ENCODE measurements at places on chromosomes 5 and 9. TPM values are rescaled to one million over a fixed set of nuclear protein-coding genes. Genes with fewer than 3 reads are reported as not detected.
A peak's percentile ranks its signal among the peaks of the same experiment; 100 is the strongest.

- DNase-seq: no peak
Observed at GRCh38 chr9:37923796-37924427, 20.0 kb upstream of the SLC25A51 start.

GRCh38 chr5:116452774-116453368 lies 121.8 kb downstream of the SEMA6A start:
- peak; percentile 68 for DNase-seq

TLE1 gene
- total RNA-seq: 66.2 TPM

- DNase-seq: no peak
Observed at GRCh38 chr5:148790545-148791333, 35.7 kb upstream of the ADRB2 start.

DNA sequence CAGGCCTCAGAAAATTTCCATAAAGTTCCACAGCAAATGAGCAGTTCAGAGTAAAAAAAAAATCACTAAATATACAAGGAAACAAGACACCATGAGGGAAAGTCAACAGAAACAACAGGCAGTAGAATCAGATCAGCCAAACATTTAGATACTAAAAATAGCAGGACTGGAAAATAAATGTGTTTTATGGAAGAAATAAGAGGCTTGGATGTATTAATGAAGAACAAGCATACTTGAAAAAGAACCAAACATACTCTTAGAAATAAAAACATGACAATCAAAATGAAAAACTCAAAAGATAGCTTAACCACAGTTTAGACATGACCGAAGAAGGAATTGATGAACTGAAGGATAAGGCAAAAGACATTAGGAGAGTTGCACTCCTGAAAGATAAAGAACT lies 22.6 kb downstream of the MYMK start:
- no peak for DNase-seq

RETREG1 gene
- 175 TPM for total RNA-seq

DNA sequence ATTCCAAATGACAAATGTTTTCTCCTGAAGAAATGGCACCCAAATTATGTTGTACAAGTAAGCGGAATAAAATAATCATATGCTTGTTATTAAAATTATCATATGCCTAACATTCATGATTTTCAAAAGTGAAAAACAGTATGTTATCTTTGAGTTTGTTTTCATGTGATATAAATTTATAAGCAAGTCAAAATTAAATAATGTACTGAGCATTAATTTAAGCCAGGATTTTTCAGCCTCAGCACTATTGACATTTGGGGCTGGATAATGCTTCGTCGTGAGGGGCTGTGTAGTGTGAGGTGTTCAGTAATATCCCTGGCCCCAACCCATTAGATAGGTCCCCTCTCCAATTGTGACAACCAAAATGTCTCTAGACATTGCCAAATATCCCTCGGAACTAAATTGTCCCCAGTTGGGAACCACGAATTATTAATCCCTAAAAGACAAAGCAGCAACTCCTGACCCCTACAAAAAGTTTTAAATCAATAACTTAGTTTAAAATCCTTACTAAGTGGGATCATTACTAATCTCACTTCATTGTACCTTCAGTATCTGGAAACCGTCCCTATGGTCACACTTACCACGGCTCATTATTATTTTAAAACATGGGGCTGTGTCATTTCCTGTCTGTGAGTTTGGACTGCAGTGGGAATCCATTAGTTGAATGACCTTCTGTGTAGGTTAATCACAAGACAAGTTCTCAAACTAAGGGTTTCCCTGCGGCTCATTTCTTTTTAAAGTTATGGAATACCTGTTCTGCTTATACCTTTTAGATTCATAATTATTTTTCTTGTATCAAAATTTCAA lies 1.3 kb upstream of the NNT start:
- peak; percentile 68 for DNase-seq

DNA sequence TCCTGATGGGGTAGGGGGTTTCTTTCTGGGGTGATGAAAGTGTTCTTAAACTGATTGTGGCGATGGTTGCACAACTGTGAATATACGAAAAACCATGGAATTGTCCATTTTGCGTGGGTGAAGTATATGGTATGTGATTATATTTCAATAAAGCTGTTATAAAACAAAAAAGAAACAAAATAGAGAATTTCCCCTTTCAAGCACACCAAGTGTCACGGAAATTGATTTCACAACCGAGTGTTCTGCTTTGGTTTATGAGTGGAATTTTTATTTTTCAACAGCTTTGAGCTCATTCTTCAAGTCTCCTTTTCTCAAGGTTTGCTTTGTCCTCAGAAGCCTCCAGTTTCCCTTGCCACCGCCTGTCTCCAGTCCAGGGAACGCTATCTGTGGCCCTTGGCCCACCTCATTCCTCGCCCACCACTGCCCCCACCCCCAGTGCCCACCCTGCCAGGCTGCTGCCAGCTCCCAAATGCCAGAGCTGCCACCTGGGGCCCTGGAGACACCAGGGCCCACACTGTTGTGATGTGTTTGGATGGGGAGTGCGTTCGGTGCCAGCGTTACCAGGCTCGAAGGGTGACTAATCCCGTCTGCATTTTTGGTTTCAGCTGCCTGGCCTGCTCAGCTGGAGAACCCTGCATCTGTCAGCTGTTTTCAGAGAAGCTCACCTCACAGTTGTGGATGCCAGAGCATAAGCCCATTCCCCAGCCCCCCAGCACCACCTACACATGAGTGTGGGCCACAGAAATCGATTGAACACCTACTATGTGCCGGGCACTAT lies 30.4 kb downstream of the DUSP1 start:
- DNase-seq: peak; percentile 96

- no peak for DNase-seq
Observed at GRCh38 chr5:125972706-125973105, 450.5 kb upstream of the GRAMD2B start.

DNA sequence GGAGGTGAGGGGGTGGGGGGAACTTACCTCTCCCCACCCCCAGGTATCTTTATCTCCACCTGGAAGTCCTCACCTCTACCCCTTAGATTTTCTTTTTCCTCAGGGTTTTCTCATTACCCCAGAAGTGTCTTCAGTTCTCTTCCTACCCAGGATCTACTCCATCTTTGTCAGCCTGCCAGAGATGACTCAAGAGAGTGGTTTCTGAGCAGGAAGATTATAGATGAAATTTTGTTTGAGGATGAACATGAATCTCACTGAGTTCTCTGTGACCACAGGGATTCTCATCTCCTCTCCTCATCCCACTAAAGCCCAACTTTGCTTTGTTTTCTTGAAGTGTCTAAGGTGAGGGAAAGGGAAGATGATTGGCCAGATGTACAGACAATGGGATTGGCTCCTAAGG lies 5.2 kb upstream of the HINT2 start:
- no peak for DNase-seq

CNOT8 gene
- 87.3 TPM for total RNA-seq

GRCh38 chr5:5726401-5726800 lies 303.9 kb downstream of the ICE1 start:
- DNase-seq: no peak

DNA sequence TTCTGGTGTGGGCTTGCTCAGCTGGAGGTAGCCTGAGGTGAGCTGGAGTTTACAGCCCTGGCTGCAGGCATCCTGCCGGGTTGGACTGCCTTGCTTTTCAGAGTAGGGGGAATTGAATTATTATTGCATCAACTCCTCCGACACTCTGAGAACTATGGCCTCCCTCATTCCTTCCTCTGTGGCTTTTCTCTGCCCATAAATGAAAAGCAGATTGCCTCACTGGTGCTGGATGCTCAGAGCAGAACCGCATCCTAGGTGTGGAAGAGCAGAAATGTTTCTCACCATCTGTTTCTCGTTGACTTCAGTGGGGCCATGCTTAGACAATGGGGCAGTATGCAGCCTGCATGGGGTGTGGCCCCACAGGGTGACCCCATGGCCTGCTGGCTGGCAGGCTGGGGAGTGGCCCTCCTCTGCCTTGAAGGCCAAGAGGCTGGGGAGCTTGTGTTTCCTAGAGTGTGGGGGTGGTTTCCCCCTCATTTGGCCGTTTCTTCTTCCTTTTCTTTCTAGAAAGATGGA lies 27.3 kb upstream of the TGFBI start:
- no peak for DNase-seq

DNA sequence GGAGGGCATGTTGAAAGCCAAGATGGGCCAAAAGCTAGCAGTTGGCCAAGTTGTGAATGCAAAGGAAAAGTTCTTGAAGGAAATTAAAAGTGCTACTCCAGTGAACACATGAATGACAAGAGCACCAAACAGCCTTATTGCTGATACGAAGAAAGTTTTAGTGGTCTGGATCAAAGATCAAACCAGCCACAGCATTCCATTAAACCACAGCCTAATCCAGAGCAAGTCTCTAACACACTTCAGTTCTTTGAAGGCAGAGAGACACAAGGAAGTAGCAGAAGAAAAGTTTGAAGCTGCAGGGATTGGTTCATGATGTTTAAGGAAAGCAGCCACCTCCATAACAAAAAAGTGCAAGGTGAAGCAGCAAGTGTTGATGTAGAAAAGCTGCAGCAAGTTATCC lies 71.6 kb downstream of the ERCC6L2 start:
- DNase-seq: peak; percentile 48

F2RL2 gene
- 0.17 TPM for total RNA-seq

GRCh38 chr9:92098638-92099037 lies 16.6 kb downstream of the SPTLC1 start:
- DNase-seq: peak; percentile 6

DNA sequence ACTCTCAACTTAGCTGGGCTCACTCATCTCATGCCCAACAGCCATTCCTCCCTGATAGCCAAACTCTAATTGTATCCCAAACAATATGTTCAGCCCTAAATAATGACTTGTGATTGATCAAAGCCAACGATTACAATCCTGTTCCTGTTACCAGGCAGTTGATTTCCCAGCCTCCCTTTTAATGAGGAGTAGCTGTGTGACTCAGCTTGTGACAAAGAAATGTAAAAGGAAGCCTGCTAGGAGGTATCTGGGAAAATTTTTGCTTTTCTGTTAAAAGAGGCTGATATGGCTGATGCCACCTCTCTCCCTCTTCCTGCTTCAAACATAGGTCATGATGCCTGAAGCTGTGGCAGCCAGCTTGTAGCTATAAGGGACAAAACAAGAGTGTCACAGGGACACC lies 19.6 kb upstream of the ENC1 start:
- DNase-seq: peak; percentile 25

DNA sequence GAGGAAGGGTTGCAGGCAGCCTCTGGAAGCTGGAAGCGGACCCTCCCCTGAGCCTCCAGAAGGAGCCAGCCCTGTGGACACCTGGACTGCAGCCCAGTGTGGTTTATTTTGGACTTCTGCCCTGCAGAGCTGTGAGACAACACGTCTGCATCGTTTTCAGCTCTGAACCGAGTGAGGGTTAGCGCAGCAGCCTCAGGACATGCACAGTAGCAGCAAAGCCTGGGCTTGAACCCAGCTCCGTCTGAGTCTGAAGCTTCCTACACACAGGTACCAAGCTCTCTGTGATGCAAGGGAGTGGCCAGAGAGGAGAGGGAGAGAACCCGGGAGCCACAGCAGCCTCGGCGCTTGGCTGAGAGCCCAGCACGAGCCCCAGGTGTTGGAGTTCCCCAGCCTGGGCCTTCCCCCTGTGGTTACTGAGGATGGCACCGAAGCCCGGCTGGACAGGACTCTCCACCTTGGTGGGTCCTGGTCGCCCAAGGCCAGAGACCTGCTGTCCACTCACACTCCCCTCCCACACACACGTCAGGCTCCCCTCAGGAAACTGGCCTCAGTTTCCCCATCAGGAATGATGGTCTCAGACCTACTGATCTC lies 128.2 kb downstream of the OLFM1 start:
- no peak for DNase-seq

SMIM33 gene
- total RNA-seq: not detected

Measured in renal cortical epithelial cell (primary cell).